Spleen (tissue), 13 donors: ENCODE measurements at places on chromosomes 5 and 9. TPM values are rescaled to one million over a fixed set of nuclear protein-coding genes. Genes with fewer than 3 reads are reported as not detected.

Gene SPINK7
- polyA plus RNA-seq, result not detected

Gene ARID3C
- polyA plus RNA-seq, result not detected

Gene LCN15
- not detected for polyA plus RNA-seq

Gene PCDHB16
- 0.14 TPM for polyA plus RNA-seq

Gene SH3RF2
- polyA plus RNA-seq, result 0.10 TPM

Gene FGF1
- 2.7 TPM for polyA plus RNA-seq

Gene OTP
- polyA plus RNA-seq, result not detected

Gene PLPPR1
- not detected for polyA plus RNA-seq

Gene OR1N2
- not detected for polyA plus RNA-seq

GRCh38 chr5:176658007-176658599, 10.8 kb downstream of the TSPAN17 start:
- DNase-seq, result peak; percentile 92

- no peak for DNase-seq
Observed at GRCh38 chr9:88749420-88749819, 214.4 kb downstream of the NXNL2 start.

GRCh38 chr9:36132086-36132485, 4.4 kb upstream of the GLIPR2 start:
- DNase-seq, result no peak

- DNase-seq, result no peak
Observed at GRCh38 chr9:124593651-124594058, 86.5 kb upstream of the NR5A1 start.

DNA sequence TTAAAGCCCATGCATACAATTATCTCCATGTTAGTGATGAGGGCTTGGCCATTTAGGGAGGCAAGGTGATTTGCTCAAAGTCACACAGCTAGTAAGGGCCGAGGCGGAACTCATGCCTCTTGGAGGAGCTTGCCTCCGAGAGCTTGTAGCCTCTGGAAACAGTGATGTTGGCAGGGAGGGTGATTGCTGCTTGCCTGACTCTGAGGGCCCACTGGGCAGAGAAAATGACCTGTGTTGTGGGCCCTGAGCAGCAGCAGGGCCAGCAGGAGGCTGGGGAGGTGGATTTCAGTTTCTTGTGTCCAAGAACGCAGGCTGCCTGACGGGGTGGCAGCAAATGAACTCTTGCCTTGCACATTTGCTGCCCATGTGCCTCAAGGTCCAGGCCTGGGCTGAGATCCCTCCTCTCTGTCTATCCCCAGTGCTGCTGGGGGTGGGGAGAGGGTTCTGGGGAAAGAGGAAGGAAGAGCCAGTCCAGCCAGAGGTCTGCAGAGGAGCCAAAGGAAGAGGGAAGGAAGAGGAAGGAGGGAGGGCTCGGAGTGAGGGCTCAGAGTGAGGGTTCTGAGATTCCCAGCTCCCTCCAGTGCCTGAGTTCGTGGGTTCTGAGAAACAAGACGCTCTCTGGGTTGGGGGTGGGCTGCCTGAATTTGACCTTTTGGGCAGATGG, 16.2 kb upstream of the PTGS1 start:
- DNase-seq, result peak; percentile 47

- DNase-seq, result no peak
Observed at GRCh38 chr5:42668254-42668653, 88.4 kb upstream of the CCDC152 start.

GRCh38 chr9:32574858-32575257, 1.9 kb upstream of the NDUFB6 start:
- DNase-seq, result no peak

DNA sequence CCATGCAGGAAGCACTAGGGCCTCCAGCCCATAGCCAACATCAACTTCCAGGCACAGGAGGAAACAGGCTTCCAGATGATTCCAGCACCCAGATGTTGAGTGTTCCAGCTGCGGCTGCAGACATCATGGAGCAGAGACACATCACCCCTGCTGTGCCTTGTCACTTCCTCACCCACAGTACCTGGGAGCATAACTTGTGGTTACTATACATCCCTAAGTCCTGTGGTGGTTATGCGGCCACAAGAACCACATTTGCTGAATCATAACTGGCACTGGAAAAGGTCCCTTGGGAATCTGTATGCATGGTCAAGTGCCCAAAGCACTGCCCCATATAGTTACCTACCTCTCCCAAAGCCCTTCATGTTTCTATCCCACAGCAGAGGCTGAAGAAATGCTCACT, 56.6 kb downstream of the WHRN start:
- DNase-seq, result no peak

- no peak for DNase-seq
Observed at GRCh38 chr5:132017738-132018625, 6.5 kb upstream of the ACSL6 start.

DNA sequence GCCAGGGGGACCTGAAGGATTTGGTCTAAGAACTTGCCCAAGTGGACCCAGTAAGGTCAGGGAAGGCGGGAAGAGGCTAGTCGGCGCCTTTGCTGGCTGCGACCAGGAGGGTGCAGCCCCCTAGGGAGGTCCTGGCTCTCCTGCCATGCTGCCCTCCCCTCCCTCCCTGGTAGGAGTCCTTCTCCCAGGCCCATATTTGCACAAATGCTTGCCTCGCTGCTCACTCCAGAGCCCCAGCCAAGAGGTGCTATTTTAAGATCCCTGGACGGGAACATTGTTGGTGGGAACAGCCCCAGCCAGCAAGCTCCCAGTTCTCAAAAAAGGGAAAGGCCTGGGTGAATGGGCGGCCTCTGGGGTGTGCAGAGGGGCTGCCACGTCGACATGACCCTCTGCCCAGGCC, 4.3 kb upstream of the IL17B start:
- no peak for DNase-seq

- peak; percentile 62 for DNase-seq
Observed at GRCh38 chr9:92637326-92637725, 32.6 kb downstream of the IPPK start.

GRCh38 chr5:19143935-19144334, 844.1 kb downstream of the CDH18 start:
- DNase-seq, result no peak

- no peak for DNase-seq
Observed at GRCh38 chr9:133419005-133419404, 1.2 kb upstream of the REXO4 start.

GRCh38 chr5:67095346-67096171, 101.0 kb downstream of the CD180 start:
- no peak for DNase-seq

DNA sequence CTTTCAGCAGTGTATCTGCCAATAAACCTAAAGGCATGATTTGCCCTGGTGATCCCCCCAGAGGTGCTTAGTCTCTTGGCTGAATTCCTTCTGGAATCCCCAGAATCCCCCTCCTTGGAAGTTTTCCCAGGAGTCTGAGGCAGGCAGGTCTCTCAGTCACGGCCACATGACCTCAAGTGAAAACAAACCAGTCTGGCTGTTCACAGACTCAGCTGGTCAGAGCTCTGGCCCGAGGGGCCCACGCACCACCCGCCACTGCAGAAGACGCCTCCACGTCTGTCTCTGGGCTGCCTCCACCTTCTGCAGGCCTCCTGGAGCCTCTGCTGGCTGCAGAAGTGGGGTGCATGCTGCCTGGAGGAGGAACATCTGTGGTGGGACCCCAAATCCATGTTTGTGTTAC, 52.5 kb downstream of the HRH2 start:
- peak; percentile 57 for DNase-seq

DNA sequence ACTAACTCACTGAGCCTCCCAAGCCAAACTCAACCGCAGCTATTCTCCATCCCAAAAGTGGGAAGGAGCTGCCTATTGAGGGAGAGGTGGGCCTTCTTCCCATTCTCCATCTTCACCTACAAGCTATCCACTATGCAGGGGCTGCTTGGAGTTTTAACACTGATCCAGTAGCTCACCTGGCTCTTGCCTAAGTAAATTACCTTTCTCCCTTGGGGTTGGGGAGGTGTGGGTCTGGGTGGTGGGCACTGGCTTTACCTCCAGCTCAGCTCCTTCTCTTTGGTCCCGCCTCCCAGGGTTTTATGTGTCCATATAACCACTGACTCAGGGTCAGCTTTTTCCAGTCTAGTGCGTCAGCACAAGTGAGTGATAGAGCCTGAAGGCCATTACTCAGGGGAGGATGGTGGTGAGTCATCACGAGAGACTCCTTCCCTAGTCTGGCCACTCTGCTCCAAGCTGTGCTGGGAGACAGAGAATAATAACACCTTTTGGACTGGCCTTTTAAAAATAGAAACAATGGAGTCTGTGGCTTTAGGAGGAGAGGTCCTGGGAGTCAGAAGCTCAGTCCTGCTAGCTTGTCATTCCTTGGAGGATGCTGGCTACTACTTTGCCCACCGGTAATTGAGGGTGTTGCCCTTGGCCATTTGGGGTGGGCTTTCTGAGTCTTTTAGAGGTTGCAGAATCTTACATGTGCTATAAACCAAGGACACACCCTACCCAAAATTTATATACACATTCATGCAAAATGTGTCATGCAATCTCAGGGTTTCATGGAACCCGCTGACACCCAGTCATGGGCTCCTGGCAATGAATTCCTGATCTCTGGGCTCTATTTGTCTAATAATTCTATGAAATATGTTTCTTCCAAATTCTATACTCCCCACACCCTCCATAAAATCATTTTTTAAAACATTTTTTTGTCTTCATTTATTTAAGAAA, 35.6 kb upstream of the ATP6V1G1 start:
- no peak for DNase-seq

GRCh38 chr5:3261081-3261480, 334.6 kb upstream of the IRX1 start:
- DNase-seq, result no peak

DNA sequence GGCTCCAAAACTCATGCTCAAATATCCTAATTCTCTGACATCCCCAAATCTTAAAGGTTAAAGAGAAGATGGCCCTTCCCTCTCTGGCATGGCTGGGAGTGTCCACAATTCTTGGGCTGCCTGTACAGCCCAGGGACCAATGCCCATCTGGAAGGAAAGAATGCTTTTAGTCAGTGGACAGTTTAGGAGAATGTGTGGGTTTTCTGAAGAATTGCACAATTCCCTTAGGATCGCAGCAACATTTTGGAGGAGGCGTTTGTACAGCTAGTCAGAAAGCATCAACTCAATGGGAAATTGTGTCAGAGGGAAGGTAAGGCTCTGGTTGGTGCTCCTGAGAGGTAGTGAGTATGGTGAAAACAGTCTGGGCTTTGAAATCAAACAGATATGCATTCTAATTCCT, 15.0 kb downstream of the FAM193B start:
- DNase-seq, result no peak

- no peak for DNase-seq
Observed at GRCh38 chr5:67417839-67418238, 221.2 kb upstream of the CD180 start.

DNA sequence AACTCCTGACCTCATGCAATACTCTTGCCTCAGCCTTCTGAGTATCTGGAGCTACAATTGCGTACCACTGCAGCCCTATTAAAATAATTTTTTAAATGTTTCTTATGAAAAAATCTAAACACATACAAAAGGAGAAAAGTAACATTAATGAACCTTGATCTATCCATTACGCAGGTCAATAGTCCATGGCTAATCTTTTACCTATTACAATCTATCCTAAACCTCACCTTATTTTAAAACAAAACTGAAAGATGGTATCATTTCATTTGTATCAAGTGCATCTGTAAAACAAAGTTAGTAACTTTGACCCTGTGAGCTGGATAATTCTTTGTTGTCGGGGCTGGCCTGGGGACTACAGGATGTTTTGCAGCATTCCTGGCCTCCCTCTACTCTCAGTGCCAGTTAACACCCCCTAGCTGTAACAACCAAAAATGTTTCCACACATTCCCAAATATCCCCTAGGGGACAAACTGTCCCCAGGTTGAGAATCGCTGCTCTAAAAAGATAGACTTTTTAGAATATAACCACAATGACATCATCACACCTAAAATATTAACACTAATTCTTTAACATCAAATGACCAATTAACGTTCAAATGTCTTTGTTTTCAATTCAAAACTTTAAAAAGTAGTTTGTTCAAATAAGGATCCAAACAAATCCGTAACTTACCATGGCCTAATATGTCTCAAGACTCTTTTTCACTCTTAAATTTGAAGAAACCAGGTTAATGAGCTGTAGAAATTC, 54.8 kb downstream of the RNF38 start:
- DNase-seq, result no peak

DNA sequence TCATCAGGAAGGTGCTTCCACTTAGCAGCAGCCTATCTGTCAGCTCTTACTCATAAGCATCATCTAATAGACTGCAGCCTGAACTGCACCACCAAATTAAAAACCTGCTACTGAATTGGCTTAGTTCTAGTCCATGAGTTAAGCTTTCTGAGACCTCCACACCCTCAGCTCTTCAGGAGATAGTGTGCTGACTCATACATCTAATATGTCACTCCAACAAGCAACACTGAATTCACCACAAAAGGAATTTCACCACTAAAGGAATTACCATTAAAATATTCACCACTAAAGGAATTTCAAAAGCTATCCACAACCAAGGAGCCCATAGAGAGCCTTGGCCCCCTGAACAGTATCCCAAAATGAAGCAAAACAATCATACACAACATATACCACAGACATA, 418.5 kb upstream of the RORB start:
- no peak for DNase-seq

GRCh38 chr5:158746979-158747378, 352.7 kb downstream of the EBF1 start:
- no peak for DNase-seq

DNA sequence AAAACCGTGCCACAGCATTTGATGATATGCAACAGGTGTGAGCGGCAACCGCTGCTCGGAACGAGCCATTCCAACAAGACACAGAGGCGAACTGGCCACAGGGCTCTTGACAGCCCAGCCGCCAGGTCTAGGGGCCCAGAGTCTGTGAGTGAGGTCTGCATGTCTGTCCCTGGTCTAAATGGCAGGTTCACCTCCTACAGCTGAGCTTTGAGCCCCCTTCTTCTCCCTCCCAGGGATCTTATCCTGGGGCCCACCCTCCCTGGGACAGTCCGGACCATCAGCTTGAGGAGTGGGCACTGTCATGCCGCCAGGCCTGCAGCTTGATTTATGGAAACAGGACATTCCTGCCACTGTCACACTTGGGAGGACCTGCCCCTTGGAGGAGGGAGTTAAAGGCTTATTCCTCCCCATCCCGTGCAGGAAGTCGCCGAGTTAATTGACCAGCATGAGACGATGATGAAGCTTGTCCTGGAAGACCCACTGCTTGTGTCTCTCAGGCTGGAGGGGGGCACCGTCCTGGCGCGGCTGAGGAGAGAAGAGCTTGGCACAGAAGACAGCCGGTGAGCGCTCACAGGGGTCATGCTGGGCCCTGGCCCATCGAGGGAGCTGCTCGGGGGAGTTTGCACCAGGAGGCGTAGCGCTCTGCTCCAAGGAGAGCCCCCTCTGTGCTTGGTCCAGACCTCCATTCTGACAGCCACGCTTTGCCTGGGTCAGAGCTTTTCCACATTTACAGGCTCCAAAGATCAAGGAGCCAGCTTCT, 35.5 kb upstream of the LRRC14B start:
- DNase-seq, result peak; percentile 58

- DNase-seq, result no peak
Observed at GRCh38 chr9:128245421-128246151, 30.2 kb downstream of the GOLGA2 start.

DNA sequence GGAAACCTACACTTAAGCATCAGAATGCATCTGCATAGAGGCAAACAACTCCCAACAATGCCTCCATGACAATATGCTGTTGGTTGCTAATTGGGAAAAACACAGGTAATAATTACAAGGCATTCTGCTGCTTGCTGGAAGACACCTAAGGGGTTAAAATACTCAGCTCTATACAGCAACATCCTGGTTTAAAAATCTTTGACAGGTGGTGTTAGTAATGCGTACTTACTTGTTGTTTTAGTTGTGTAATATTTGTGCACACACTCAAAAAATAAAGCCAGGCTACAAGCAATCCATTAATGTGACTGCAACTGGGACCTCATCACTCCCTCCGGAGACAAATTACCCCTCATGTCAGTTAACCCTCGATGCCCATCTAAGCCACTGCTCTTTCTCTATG, 126.3 kb upstream of the ELL2 start:
- DNase-seq, result no peak

- no peak for DNase-seq
Observed at GRCh38 chr9:134252084-134252830, 74.0 kb upstream of the RXRA start.
